ENCODE measurements at places on chromosomes 5 and 9.

DNA sequence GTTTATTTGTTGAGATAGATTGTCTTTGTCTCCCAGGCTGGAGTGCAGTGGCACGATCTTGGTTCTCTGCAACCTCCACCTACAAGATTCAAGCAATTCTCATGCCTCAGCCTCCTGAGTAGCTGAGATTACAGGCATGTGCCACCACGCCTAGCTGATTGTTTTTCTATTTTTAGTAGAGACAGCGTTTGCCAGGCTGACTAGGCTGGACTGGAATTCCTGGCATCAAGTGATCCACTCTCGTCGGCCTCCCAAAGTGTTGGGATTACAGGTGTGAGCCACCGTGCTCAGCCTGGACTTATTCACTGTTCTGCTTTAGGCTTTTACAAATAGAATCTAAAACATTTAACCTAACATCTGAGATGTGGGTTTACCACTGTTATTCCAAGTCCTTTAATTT, 91.3 kb downstream of the COMMD10 start:
- no peak for DNase-seq

DNA sequence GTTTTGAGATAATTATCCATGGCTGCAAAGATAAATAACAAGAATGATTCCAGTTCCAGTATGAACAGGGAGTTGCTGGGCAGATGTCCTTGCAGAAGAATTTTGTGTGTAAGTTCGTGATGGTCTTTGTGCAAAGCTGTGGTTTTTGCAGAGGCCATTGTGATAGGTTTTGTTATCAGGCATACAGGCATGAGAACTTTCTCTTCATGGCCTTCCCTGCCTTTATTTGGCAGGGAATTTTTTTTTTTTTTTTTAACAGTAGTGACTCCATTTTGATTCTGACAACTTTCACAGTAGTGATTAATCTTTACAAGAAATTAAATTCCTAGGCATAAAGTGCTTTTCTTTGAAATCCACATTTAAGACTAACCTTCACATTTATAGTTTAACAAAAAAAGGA, 1999.5 kb upstream of the CDH6 start:
- no peak for DNase-seq

DNA sequence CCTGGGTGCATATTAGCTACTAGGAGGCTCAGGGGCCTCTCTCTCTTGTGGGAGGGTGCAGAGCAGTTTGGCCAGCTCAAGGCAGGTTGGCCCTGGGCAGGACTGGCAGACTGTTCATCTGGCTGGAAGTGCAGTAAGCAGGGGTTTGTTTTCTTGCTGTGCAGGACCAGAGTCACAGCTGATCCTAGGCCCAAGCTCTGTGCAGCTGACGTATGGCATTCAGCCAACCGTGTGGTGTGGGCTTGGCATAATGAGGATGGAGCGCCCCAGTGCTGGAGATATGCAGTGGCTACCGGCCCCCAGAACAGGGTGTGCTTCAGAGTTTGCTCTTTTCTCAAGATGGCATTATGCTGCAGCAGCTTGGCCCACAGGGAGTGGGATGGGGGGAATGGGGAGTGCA, 31.0 kb upstream of the PHF24 start:
- peak; percentile 34 for DNase-seq

GRCh38 chr5:163434401-163434866, 3.0 kb upstream of the CCNG1 start:
- DNase-seq = no peak

GRCh38 chr9:38765101-38765500, 45.2 kb upstream of the FAM240B start:
- no peak for DNase-seq

DNA sequence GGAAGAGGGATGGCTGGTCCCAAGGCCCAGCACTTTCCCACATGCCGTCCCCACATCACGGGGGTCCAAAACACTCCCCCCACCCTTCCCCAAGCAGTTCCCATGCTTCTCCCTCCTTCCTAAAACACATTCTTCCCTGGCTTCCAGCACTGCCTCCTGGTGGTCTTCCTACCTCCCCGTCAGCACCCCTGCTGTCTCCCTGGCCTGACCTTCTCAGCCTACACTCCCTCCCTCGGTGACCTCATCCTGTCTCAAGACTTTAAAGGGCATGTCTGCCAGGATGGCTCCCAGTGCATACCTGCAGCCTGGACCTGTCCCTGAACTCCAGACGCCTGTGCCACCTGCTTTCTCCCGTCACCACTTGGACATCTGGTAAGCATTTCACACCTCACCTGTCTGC, 4.3 kb upstream of the NCS1 start:
- no peak for DNase-seq

Data from femur (tissue), 1 donor.